ENCODE measurements at places on chromosomes 6 and 20.
A peak's percentile ranks its signal among the peaks of the same experiment; 100 is the strongest.

DNA sequence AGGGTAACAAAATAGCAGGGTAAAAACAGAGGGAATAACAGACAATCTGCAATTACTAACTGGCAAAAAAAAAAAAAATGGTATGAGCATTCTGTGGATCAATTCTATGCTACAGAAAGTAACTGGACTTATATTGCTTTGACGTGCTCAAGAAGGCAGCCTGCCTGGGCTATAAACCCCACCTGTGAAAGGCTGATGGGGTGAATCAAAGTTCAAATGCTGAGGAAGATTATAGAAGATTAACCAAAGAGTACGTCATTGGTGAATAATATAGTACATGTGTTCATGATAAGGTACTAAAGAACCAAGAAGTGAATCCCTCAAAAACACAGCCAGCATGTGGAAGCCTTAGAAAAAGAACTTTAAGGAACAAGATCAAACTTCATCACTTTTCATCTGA, 441.9 kb upstream of the PTCHD4 start:
- DNase-seq = no peak

GRCh38 chr6:6008089-6008647, 1.4 kb upstream of the NRN1 start:
- DNase-seq = no peak

- peak; percentile 31 for DNase-seq
Observed at GRCh38 chr20:7859356-7859802, 80.9 kb downstream of the HAO1 start.

GRCh38 chr20:48844996-48845395, 17.2 kb upstream of the PREX1 start:
- DNase-seq = no peak

GRCh38 chr6:1065986-1066385, 245.9 kb upstream of the FOXQ1 start:
- DNase-seq = no peak

DNA sequence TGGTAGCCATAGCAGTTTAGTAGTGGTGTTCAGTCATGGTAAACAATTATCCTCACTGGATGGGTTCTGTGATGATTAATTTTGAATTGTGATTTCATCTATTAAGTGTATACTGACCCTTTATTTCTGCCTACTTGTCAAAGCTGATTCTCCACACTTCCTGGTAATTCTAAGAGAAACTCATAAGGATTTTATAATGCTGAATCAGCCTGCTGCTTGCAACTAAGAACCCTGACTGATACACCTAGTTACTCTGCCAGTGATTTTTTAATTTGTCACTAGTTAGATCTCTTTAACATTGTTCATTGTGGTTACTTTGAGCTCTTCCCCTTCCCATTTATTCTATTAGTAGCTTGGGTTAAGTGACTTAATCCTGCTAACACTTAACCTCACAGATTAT, 8.6 kb downstream of the CDC40 start:
- DNase-seq = no peak

DNA sequence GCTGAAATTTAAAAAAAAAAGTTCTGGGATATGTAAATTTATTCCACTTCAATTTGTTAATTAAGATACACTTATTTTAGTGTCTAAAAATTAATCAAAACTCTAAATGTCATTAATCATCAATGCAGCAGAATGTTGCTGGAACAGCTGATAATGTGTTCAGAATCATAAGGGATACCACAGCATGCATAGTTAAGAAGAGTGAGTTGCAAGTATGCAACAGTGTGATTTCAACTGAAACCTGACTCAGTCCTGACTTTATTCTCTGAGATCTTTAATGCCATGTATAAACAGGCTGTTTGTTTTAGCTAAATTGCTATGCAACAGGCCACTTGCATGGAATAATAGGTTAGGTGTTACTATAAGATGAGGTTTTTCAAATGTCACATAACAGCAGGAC, 1.4 kb downstream of the GRIK2 start:
- peak; percentile 38 for DNase-seq

DNA sequence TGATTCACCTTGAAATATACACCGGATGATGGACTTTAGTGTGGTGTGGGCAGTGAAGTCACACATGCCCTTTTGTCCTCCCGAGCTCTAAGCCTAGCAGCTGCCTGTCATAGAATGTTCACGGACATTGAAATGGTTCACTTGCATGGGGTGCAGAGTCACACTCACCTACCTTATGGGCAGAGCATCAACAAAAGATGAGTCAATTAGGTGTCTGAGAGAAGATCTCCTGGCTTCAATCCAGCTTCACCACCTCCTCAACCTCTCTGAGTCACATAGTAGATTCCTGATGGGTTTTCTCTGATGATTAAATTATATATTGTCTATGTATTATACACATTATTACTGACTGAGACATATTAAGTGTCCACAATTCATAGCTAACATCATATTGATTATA, 48.1 kb upstream of the HLA-E start:
- DNase-seq = no peak

- DNase-seq = peak; percentile 81
Observed at GRCh38 chr6:122736163-122736562, 43.4 kb upstream of the FABP7 start.

DNA sequence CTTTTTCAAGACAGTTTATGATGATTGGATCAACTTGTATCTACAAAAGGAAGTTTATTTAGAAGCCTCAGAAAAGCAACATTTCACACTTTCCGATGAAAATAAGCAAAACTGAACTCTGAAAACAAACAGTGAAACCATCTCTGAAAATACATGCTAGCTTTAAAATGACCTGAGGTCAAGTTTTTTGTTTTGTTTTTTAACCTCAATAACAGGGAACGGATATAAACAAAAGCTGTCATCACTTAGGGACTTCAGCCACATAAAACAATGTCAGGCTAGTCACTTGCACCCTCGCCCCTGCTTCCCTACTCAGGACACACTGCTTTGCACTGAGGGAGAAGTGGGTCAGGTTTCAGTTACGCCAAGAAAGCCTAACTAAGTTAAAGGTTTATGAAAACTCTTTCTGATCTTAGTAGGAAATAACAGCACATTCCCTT, 11.6 kb downstream of the BACH2 start:
- no peak for DNase-seq

DNA sequence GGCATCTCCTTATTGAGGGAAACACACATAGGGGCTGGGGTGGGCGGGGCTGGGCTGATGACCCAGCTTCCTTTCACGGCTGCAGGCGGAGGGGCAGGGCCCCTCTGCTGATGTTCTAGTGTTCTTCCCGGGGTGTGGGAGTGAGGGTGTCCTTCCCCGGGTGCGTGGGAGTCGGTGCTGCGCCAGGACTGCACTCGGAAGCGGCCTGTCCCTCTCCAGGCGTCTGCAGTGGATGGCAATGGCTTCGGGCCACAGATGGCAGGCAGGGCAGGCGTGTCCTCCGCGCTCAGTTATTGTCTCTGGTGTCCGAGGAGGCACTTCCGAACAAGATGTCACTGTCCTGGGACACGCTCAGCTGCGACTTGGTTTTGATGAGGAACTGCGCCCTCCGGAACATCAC, 19.2 kb downstream of the KCNG1 start:
- DNase-seq = no peak

GRCh38 chr20:14178528-14178927, 158.9 kb downstream of the FLRT3 start:
- no peak for DNase-seq

DNA sequence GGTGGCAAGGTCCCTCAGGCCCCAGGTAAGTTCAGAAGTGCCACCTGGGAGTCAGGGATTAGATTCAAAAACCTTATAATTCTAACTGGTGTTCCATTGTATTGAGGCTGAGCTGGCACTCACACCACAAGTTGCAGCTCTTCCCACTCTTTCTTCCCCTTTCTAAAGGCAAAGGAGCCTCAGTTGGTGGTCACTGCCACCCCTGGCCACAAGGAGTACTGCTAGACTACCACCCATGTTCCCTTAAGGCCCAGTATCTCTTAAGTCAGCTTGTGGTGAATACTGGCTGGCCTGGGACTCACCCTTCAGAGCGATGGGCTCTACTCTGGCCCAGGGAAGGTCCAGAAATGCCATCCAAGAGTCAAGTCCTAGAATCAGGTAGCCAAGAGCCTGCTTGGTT, 421.1 kb upstream of the KHDRBS2 start:
- no peak for DNase-seq

DNA sequence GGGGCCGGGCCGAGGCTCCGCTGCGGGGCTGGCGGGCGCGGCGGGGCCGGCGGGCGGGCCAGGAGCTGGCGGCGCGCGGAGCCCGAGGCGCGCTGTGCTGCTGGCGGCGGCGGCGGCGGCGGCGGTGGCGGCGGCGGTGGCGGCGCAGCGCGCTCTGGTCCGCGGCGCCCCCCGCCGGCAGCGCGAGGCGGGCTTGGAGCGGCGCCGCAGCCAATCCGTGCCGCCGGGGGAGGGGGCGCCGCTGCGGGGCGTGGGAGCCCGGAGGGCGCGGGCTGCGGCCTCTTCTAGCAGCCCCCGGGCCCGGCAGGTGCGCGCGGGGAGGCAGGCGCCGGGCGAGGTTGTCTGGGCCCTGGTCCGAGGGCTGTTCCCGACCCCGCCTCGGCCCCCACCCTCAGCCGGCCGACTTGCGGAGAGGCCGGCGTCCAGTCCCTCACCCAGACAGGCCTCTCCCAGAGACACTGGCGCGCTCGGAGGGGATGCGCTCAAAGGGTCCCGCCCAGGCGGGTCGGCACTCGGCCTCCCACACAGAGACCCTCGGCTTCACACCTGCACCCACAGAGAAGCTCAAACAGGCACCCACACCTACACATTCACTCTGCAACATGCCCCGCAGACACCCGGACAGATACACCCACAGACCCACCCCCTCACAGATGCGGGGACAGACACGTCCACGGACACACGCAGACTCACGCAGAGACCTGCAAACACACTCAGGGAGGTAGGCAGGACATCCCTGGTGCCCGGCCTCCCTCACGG, at the start of gene RIMS4:
TSS of gene RIMS4 (minus strand) at position 156 of the 759 bp plus-strand sequence. CDS start 275 bp downstream, outside the sequence.
- peak; percentile 12 for DNase-seq

- DNase-seq = no peak
Observed at GRCh38 chr6:30447237-30447636, 42.1 kb upstream of the HLA-E start.

DNA sequence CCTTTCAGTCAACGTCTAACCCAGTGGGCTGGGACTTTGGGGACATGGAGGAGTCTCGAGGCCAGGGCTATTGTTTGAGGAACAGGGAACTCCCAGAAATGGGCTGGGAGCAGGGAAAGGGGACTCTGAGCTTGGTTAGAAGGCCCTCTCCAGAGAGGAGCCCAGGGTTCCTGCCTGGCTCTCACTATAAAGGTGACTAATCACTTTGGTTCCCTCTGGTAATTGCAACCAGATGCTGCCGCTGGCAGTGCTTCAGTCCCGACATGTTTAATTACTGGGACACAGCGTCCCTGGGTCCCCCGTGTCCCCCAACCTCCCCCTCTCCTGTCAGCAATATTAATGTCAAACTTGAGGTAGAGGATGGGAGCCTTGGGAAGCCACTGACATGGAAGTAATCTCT, 5.0 kb upstream of the GDF5 start:
- DNase-seq = no peak

DNA sequence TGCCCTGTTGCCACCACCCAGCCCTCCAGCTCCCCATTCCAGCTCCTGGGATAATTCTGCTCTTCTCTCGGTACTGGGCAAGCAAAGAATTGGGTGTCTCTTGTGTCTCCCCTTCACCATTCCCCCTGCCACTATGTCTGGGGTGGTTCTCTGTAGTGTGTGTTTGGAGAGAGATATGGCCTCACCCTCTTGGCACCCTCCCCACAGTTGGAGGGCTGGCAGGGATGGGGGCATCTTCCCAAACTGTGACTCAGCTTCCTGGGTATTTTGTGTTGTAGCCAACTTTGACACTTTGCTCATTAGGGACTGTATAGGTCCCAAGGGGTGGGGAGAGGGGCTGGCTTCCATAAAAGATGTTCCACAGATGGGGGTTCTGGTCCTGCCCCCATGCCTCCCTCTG, 1.7 kb downstream of the TNXB start:
- DNase-seq = no peak

- DNase-seq = no peak
Observed at GRCh38 chr6:64850121-64850520, 856.9 kb downstream of the EYS start.

- DNase-seq = no peak
Observed at GRCh38 chr6:169023161-169023874, 230.3 kb downstream of the THBS2 start.

DNA sequence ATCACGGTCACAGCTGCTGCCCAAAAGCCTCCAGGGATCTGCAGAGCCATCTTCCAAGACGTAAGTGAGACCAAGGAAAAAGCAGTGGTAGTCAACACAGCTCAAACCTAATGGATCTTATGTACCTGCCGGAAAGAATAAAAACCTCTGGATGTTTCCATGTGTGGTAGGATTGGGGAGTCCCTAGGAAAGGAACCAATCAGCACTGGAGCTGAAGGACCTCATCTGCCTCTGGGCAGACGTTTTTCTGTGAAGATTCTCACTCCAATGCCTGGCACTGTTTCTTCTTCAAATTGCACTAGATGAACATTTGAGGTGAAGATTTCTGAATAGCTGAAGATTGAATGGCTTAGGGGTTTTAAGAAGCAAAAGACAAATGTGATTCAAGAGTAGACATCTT, at the start of gene HLA-DQB2:
TSS of gene HLA-DQB2 (minus strand) at position 112 of the 400 bp plus-strand sequence. CDS start at position 50, 62 bp downstream.
- no peak for DNase-seq

GRCh38 chr6:125310994-125311649, 9.4 kb upstream of the HDDC2 start:
- DNase-seq = peak; percentile 72

GRCh38 chr6:17291778-17292177, 10.6 kb downstream of the RBM24 start:
- no peak for DNase-seq

GRCh38 chr20:23666698-23667097, 22.1 kb downstream of the CST4 start:
- no peak for DNase-seq

DNA sequence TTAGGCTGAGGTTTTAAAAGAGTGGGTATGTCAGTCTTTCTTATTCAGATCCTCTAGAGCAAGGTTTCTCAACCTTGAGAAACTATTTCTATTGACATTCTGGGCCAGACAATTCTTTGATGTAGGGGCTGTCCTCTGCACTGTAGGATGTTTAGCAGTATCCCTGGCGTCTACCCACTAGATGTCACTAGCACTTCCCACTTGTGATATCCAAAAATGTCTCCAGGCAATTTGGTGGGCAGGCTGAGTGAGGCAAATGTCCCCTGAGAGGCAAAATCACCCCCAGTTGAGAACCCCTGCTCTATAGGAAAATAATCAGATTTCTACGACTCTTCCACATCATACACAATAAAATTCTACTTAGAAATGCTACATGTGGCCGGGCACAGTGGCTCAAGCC, 7.7 kb upstream of the ZKSCAN8 start:
- peak; percentile 19 for DNase-seq

- DNase-seq = no peak
Observed at GRCh38 chr20:9485614-9486340, 28.6 kb upstream of the LAMP5 start.

GRCh38 chr6:82196161-82196560, 51.4 kb downstream of the IBTK start:
- no peak for DNase-seq

DNA sequence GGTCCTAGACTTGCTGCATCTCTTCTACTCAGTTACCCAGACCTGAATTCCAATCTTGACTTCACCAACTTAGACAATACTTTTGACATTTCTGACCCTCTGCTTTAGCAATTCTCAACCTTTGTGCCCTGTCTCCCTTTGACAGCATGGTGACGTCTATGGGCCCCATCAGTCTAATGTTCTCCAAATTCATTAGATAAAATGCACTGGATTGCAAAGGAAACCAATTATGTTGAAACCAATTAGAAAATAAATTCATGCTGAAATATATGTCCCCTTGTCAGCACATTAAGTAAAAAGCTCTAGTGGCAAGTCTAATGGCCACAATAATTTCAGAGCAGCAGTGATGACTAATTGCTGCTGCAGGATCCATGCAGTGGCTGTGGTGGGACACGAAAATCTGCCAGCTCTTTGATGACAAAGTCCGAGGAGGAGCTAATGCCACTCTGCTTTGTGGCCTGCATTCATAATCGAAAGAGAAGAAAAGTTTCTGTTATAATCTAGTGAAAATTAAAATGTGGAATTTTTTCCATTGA, 64.0 kb downstream of the BFSP1 start:
- no peak for DNase-seq
